CD4-positive, alpha-beta T cell (primary cell): ENCODE measurements at places on chromosomes 12 and 14.
A peak's percentile ranks its signal among the peaks of the same experiment; 100 is the strongest.

DNA sequence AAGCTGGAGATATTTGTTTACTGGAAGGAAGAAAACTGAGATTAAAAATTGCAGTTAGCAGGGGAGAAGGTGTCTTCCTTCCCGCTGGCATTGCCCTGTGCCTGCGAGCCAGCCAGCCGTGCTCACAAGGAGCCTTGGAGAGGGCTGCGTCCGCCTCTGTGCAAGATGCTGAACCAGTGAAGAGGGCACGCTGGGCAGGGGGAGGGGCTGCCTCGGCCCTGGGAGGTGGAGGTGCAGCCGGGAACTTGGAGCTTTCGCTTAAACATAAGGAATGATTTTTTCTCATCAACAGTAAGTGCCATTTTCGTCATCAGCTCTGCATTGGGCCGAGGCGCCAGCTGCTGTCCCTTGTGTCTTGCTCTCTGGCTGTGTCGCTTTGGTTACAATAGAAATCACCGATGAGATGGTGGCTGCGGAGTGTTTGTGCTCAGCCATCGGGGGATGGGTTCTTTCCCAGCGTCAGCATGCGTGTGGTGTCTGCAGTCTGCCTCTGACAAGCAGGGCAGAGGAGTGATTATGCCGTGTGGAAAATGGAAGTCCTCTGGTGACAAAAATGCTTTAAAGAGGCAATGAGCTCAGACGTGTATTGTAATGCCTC is 97.3 kb downstream of the ESR2 start:
- H3K27me3 ChIP-seq: no peaks in the 10 kb centered on the region
- no peak overlapping the region for H3K27ac ChIP-seq
- H3K4me1 ChIP-seq: peaks cover 30% of the 10 kb centered on the region

GRCh38 chr12:121799842-121800693 is 3.7 kb upstream of the SETD1B start:
- peak overlapping the region; percentile 61 for H3K27ac ChIP-seq
- peak overlapping the region; percentile 100 for H3K4me3 ChIP-seq
- peak; percentile 50 for DNase-seq

GRCh38 chr12:121571920-121572319 is 8.9 kb downstream of the KDM2B start:
- no peak for DNase-seq
- H3K27ac ChIP-seq: no peak overlapping the region
- no peaks in the 10 kb centered on the region for H3K27me3 ChIP-seq
- H3K4me3 ChIP-seq: no peak overlapping the region
- H3K36me3 ChIP-seq: peaks cover 49% of the 10 kb centered on the region
- peaks cover 4% of the 10 kb centered on the region for H3K4me1 ChIP-seq

DNA sequence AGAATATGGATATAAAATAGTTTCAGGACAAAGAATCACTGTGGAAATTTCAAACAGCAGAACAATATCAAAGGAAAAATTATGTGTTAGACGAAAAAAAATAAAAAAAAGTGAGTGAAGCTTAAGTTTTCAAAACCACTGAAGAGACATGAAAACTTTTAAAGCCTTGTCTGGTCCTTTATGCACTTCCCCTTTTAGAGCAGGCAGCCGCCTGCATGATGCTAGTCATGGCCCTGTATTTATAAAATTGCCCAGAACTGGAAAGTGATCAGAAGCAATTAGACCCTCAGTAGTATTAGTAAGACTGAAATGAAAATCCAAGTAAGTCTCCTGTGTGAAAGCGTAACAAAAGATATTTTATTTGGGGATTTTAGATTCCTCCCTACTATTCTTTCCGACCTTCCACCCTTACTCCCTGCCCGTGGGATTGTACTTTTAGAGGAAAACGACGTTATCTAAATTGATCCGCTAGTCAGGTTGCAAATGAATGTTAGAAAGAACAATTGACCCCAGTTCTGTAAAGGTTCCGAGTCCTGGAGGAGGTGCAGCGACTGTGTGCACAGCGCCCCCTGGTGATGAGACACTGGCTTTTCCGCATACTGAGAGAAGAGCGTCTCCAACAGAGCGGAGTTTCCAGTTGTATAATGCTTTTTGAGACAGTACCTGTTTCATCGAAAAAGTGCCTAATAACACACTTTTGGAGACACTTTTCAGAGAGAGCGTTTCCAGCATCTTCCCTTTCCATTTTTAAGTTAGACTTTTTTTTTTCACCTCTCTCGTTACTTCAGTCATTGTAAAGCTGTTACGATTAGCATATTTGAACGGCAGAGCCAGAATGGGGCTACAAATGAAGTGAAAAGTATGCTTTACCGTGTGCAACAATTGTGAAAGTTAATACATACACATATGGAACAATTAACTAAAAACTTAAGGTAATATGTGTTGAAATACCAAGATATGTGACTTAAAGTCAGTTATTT is 12.4 kb downstream of the MGST1 start:
- no peaks in the 10 kb centered on the region for H3K27me3 ChIP-seq
- DNase-seq: no peak
- H3K36me3 ChIP-seq: no peaks in the 10 kb centered on the region

DNA sequence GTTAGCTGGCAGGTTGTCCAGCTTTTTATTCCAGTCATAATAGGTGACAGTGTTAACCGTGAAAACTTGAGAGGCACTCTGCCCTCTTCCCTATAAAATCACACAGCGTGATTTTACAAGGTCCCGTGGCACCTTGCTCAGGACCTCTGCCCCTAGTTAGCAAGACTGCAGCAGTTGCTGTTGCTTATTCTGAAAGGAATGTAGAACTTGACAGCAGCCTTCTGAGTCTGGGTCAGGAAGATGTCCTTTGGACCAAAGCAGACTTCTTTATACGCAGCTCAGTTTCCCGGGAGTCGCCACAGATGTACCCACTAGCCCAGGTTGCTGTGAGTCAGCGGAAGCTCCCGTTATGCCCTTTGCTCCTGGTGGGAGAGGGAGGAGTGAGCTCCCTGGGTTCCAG is 13.2 kb downstream of the PRKAB1 start:
- no peak overlapping the region for H3K27ac ChIP-seq
- no peak overlapping the region for H3K4me3 ChIP-seq
- H3K4me1 ChIP-seq: peaks cover 11% of the 10 kb centered on the region

DNA sequence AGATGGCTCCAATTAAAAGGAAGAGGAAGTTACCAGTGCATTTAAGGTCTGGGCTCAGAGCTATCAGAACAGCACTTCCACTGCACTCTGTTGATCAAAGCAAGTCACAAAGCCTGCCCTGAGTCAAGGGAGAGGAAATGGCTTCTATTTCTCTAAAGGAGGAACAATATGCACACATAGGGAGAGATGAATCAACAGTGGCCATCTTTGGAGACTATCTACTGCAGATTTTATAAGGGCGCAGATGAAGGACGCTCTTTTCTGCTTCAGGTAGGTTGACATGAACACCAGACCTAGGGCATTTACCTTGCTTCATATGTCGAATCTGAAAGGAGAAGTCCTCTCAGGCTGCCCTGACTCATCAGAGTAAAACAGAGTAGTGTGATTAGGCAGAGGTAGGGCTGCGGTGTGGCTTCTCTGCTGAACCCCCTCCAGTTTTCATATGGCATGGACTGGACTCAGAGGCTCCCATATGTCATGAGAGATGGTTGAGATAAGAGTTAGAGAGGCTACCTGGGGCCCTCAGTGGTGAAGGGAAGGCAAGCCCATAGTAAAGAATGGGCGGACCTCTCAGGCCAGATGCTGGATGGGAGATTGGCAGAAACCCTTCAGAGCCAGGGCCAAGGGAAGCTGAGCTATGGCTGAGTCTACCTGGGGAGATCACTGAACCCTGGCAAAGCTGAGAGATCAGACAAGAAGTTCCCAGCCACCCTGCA is 84.4 kb downstream of the ARF6 start:
- H3K4me1 ChIP-seq: peaks cover 94% of the 10 kb centered on the region

DNA sequence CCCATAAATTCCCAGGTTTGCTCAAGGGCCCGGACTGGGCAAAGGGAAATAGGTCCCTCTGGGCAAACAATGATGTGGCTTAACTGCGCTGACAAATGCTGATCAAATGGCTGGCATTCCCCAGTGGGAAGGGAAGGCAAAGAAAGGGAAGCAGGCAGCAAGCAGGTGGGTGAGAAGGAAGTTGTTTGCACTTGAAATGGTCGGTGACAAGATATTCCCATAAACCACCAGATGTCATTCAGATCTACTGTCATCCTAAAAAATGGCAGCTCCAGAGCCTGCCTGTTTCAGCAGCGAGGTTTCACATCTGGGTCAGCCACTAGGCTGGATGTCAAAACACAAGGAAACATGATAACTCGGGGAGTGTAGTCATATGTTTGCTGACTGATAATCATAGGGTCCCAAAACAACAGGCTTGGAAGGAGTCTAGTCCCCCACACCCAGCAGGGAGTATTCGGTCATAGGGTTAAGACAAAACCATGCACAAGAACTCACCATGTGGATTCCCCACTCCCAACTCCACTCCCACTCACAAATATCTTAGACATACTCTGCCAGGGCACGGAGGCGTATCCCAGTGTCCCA is 37.9 kb upstream of the MDM1 start:
- peaks cover 61% of the 10 kb centered on the region for H3K4me1 ChIP-seq
- no peak overlapping the region for H3K27ac ChIP-seq
- H3K27me3 ChIP-seq: no peaks in the 10 kb centered on the region
- no peaks in the 10 kb centered on the region for H3K36me3 ChIP-seq

- H3K36me3 ChIP-seq: peaks cover 72% of the 10 kb centered on the region
- H3K27me3 ChIP-seq: no peaks in the 10 kb centered on the region
- no peaks in the 10 kb centered on the region for H3K4me1 ChIP-seq
- H3K27ac ChIP-seq: no peak overlapping the region
- DNase-seq: no peak
- H3K4me3 ChIP-seq: no peak overlapping the region
These were observed 13.1 kb downstream of the GPR132 start for GRCh38 chr14:105052110-105052458.

- peak overlapping the region; percentile 52 for H3K27ac ChIP-seq
- H3K27me3 ChIP-seq: no peaks in the 10 kb centered on the region
- H3K4me3 ChIP-seq: no peak overlapping the region
- peaks cover 20% of the 10 kb centered on the region for H3K4me1 ChIP-seq
- DNase-seq: peak; percentile 79
These were observed 20.8 kb downstream of the CKAP4 start for GRCh38 chr12:106226884-106227640.

- no peaks in the 10 kb centered on the region for H3K27me3 ChIP-seq
- no peaks in the 10 kb centered on the region for H3K36me3 ChIP-seq
- no peaks in the 10 kb centered on the region for H3K4me1 ChIP-seq
- DNase-seq: no peak
- H3K27ac ChIP-seq: no peak overlapping the region
These were observed 224.4 kb downstream of the C12orf75 start for GRCh38 chr12:105554856-105555255.
